IPS DF 19.7 (cell line): ENCODE measurements at places on chromosomes 4 and X.

DNA sequence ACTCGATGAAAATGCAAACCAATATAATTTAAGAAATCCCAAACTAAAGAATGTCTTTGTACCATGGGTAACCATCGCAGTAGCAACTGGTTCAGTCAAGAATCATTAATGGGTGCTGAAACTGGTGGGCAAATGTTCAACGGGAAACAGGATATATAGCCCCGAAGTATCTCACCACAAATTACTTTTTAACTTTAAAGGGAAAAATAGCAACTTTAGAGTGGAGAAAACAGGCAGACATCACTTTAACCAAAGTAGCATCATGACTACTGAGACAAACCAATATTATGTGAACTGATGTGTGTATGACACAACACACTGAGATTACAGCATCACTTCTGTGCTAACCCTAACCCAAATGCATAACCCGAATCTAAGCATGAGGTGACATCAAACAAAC lies 33.8 kb upstream of the SLAIN2 start:
- no peak for DNase-seq

GRCh38 chr4:120156120-120156718 lies 89.6 kb upstream of the MAD2L1 start:
- DNase-seq = peak; percentile 15

GRCh38 chrX:1273896-1274295 lies 5.3 kb downstream of the CSF2RA start:
- DNase-seq = no peak

GRCh38 chr4:101019313-101019712 lies 328.0 kb downstream of the PPP3CA start:
- DNase-seq = no peak

GRCh38 chr4:25535701-25536473 lies 119.8 kb upstream of the SLC34A2 start:
- no peak for DNase-seq

DNA sequence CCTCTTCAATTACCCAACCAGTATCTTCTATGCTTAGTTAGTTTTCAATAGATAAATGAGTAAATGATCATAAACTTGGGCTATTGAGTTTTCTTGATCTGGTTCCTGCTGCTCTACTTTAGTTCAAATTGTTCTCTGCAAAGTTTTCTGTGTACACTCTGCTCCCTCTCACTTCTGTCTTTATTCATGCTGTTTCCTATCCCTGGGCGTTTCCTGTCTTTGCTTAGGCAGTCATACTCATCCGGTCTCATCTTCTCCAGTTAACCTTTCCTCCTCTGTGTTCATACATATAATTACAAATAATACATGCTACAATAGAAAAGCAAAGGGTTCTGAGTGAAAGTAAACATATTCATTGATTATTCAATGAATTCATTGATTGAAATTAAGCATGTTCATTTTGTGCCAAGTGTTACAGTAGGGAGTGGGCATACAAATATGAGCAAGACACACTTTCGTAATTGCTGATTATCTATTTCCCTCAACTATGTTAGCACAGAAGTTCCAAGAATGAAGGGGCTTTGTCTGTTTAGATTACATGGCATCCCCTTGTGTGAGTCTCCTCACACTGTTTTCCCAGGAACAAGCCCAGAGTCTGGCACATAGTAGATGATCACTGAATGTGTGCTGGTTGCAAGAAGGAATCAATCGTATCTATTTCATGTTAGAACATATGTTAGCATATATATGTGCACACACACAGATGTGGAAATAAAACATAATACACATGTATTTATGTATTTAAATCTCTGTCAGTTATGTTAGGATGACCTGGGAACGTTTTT lies 1.1 kb downstream of the RAB39B start:
- no peak for DNase-seq

DNA sequence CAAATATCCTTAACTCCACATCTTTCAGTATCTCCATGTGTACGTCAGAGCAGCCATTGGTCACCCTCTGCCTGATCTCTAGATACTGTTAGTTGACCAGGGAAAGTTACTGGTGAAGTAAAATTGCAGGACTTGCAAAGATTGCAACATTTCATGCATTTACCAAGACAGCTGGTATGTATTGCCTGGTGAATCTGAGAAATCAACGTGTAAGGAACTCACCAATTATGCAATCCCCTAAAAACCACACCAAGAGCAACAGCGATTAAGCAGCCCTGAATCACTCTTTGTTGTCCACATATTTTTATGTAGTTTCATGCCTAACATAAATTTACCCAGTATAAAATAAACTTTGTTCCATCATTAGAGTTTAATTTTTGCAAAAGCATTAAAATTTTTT lies 271.2 kb downstream of the NLGN4X start:
- DNase-seq = no peak

- no peak for DNase-seq
Observed at GRCh38 chr4:70110917-70111316, 43.1 kb upstream of the PRR27 start.

DNA sequence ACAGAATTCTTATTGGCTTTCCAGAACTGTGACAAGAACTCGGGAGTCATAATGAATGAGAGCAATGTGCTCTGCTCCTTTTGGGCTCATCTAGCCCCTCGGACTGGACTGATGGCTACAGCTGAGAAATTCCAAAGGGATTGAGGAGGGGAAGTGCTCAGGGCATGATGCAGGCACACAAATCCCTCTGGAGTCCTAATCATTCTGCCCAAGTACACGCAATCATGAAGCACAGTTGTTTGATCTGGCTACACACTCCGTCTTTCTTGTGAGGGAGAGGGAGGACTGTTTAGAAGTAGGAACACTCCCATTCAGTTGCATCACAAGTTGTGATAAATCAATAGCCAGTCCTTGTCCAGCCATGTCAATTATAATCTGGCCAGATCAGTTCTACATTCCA lies 237.5 kb downstream of the COL25A1 start:
- DNase-seq = no peak

GRCh38 chr4:147465461-147465860 lies 15.4 kb upstream of the EDNRA start:
- no peak for DNase-seq

DNA sequence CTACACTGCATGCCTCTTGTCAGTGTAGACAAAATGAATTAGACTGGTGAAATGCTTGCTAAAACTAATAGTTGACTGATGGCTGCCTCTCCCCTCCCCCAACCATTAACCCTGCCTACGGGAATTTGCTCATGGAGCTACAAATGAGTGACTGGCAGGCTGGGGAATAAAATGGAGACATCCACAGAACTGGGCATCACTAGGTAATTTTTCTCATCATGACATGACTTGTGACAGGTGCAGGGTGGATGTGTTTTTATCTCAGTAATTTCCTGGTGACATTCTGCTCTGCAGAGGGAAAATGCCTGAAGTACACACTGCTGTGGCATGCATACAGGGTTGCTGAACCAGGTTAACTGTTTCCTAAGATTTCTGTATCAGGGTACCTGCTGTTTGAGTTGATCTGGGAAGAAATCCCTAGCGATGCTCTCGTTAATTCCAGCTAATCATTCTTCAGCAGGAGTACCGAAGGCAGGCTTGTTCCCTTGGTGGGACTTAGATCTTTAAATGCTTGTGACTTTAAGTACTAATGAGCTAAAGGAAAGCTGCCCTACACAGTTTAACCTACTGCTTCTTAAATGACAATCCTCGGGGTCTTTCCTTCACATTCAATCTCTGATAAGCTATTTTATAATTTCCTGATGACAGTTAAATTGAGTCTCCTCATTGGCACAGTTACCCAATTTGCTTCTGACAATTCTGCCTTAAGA lies 376.3 kb upstream of the LCORL start:
- no peak for DNase-seq

DNA sequence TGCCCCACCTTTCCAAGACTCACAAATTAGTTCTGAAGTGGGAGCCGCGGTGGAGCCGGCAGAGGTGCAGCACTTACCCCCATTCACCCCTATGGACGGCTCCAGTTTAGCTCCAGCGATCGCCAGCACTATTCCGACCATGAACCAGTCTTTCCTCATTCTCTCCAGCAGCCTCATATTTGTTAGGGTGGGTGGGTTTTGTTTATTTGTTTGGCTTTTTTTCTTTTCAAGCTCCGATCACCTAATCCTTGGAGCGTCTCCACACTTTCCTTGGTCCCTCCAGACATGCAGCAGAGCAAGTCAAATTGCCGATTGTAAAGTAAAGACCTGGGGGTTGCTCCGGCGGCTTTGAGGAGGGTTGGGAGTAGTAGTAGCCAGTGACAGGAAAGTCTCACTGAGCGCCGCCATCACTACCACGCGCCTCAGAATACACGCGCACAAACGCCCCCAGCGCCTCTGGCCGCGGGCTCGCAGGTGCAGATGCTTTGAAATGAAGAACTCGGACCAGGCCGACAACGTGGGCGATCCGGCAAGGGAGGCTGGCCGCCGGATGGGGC lies at the start of gene SLC10A7:
SLC10A7 (minus strand) TSS at position 400 of the 557 bp plus-strand sequence; CDS start at position 177, 223 bp downstream.
- peak; percentile 45 for DNase-seq

DNA sequence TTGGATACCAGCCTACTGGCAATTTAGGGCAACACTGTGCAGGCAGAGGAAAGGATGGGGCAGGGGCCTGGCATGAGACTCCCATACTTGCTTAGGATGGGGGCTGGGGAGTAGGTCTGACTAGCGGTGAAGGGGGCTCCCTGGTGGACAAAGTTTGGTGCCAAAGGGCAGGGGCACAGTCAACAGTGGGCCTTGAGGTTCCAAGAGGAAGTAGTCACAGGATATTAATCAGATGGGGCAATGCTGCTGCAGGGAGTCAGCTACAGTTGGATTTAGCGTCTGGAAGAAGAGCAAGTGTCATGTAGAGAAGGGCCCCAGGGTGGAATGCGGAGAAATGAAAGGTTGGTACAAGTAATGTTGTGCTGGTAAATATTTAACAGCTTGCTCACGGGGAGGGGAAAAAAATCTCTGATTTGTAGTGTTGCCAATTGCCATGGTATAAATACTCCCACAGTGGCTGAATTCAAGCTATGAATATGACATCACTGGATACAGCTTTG lies 139.4 kb downstream of the PJA1 start:
- no peak for DNase-seq
